ENCODE measurements at places on chromosomes 16 and 17. TPM values are rescaled to one million over a fixed set of nuclear protein-coding genes. Genes with fewer than 3 reads are reported as not detected.
A peak's percentile ranks its signal among the peaks of the same experiment; 100 is the strongest.

- no peak for DNase-seq
These were observed 14.6 kb downstream of the STH start for GRCh38 chr17:46013502-46014165.

GRCh38 chr17:63984651-63985386 is 12.1 kb upstream of the SCN4A start:
- peak; percentile 72 for DNase-seq

DNA sequence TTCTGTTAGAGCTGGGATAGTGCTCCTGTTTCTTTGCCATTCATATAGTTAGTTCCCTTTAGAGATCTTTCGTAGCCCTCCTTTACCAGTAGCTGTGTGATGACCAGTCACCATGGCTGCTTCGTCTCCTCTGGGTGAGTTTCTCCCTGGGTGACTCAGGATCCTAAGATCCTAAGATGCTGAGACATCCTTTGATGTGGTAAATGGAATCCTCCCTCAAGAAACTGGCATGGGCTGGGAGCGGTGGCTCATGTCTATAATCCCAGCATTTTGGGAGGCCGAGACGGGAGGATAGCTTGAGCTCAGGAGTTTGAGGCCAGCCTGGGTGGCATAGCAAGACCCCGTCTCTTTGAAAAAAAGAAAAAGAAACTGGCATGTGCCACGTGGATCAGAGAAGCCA is 5.9 kb downstream of the PHAF1 start:
- DNase-seq = no peak

DNA sequence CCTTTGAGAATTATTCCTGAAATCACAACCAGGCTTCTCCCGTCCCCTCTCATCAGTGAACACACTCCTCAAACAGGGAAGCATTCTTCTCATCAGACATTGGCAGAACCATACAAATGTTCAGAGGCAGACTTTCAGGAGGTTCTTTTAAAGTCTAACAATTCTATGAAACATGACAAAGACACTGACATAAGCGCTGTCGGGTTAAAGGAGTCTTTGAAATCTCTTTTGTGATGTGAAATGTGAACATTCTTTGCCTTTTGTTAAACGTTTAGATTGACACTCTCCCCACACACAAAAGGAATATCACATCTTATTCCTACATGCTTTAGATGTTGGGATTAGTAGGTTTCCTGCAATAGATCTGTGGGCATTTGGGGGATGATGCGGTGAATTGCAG is 63.9 kb downstream of the NETO2 start:
- no peak for DNase-seq

DNA sequence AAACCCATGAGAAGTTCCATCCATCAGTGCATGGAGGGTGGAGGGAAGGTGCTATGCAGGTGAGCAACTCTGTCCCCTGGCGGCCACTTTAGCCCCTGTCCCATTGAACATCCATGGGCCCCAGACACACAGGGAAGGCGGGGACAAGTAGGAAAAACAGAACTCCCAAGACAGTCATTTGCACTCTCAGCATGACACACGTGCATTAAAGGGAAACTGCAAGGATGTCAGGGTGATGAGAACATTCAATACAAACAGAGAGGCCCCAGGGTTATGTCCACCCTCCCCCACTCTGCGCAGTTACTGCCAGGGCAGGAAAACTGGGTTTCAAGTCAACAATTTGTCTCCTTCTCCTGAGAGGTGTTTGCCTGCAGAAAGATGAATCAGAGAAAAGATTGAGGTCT is 44.0 kb upstream of the AKTIP start:
- DNase-seq = no peak

DNA sequence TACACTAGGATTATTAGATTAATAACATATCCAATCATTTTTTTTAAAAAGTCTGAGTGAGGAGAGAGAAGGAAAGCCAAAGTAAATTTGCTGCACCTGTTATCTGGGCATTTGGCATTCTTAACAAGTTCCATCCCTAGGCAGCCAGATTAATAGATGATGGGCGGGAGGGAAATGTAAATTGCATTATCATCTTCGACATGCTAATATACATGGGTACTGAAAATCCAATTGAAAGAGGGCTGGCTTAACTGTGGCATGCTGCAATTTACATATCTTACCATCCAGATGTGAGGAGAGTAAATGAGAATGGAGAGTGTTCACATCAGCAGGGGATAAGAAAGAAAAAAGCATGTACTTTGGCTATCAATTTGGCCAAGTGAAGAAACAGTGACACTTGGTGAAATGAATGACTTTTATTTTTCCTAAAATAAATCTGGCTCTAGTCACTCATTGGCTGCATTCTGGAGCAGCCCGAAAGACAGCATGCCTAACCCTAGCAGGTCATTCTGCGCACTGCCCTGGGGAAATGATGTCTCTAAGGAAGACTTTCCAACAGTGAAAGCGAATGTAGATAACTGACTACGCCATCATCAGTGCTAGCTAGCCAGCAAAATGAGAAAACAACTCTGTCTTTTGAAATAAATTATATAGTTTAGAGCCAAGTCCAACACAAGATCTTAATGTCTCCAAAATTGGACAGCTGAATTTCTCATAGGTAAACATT is 57.9 kb downstream of the HYDIN start:
- no peak for DNase-seq

- DNase-seq = no peak
These were observed 158.1 kb upstream of the ASIC2 start for GRCh38 chr17:33451221-33451620.

DNA sequence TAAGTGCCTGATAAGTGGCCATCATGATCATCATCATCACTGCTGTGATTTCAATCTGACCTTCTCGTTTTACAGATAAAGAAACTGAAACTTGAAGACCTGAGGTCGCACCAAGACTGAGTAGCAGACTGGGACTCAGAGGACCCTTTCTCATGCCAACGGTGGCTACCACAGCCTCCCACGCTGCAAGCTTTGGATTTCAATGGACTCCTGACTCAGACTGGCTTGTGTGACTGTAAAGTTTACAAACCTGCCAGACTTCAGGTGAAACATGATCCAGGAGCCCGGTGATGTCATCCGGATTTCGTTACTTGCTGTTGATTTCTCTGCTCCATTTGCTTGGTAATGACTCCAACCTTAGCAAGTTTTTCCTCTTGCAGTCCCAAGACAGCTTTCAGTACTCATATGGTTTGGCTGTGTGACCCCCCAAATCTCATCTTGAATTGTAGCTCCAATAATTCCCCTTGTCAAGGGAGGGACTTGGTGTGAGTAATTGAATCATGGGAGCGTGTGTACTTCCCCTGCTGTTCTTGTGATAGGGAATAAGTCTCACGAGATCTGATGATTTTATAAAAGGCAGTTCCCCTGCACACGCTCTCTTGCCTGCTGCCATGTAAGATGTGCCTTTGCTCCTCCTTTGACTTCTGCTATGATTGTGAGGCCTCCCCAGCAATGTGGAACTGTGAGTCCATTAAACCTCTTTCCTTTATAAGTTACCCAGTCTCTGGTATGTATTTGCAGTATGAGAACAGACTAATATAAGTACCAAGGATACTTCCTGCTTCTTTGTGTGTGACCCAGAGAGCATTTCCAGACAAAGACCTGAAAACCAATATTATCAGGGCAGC is 26.7 kb upstream of the IRX6 start:
- no peak for DNase-seq

DNA sequence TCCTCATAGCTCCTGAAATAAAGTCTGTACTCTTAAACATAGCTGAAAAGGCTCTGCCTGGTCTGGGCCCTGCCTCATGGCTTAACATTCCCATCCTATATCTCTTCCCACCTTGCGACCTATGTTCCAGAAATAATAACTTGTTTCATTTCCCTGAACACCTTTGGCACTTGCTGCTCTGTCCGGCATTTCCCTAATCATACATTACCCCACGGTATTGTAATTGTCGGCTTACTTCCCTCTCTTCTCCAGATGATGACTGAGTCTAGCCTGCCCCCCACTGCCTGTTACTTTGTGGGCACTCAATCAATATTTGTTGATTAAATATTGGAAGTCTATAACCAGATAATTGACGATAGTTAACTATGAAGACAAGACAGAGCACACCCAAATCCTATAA is 23.3 kb upstream of the SUPT4H1 start:
- no peak for DNase-seq

ASPA gene
- not detected for total RNA-seq

- no peak for DNase-seq
These were observed 3.0 kb upstream of the CHD3 start for GRCh38 chr17:7885367-7886226.

DNA sequence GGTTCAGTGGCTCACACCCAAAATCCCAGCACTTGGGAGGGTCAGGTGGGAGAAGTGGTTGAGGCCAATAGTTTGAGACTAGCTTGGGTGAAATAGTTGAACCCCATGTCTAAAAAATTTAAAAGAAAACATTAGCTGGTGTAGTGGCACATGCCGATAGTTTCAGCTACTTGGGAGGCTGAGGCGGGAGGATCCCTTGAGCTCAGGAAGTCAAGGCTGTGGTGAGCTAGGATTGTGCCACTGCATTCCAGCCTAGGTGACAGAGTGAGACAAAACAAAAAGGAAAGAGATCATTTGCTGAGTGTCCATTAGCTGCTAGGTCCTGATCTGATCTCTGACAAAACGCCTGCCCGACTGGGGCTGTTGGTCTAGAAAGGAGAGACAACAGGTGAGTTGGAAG is 14.1 kb upstream of the DBNDD1 start:
- no peak for DNase-seq

DNA sequence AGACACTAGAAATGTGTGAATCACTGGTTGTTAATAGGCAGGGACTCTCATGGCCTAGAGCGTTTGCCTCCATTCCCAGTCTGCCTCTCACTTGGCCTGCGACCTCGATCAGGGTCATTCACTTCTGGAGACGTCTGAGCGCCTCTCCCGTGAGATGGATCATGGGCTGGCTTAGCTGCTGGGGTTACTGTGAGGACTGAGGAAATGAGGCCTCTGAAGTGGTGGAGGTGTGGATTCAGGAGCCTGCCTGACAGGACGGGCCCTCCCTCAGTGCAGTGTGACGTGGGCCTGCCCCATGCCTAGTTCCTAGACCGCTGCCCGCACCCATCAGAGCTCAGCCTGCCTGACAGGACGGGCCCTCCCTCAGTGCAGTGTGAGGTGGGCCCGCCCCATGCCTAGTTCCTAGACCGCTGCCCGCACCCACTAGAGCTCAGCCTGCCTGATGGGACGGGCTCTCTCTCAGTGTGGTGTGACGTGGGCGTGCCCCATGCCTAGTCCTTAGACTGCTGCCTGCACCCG is 61.9 kb downstream of the BANP start:
- no peak for DNase-seq

PRR35 gene
- total RNA-seq = not detected

CDH1 gene
- not detected for total RNA-seq

ADGRG1 gene
- 129 TPM for total RNA-seq

GRCh38 chr17:75821552-75821951 is 22.7 kb downstream of the UNC13D start:
- no peak for DNase-seq

- no peak for DNase-seq
These were observed 47.8 kb upstream of the NLRP1 start for GRCh38 chr17:5631958-5632590.

- no peak for DNase-seq
These were observed 389.5 kb downstream of the SLC39A11 start for GRCh38 chr17:72702998-72703397.

GRCh38 chr17:60169921-60170817 is 20.4 kb downstream of the CA4 start:
- peak; percentile 76 for DNase-seq

Measured in glomerular endothelial cell (primary cell).